A549 (cell line): ENCODE measurements at places on chromosomes 3 and 15. TPM values are rescaled to one million over a fixed set of nuclear protein-coding genes. Genes with fewer than 3 reads are reported as not detected.

- DNase-seq = no peak
Measured at GRCh38 chr15:58302832-58303231, 129.0 kb upstream of the LIPC start.

DNA sequence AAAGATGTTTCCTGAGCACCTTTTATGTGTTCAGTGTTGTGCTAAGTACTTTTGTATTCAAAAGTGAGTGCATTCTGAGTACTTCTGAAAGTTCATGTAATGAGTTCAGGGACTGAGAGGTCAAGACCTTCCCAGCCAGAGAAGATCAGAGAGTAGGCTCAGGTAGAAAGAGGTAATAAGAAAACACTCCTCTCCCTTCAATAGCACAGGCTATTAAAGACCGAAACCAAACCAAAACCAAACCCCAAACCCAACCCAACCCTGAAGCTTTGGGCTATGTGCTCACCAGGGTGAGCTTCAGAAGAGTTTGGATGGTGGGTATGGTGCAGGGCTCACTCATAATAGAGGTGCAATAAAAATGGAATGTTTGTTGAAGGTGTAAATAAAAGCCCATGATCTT, 76.7 kb upstream of the FAM3D start:
- no peak for DNase-seq

GRCh38 chr3:109023656-109024254, 70.1 kb upstream of the GUCA1C start:
- peak; percentile 6 for DNase-seq

- DNase-seq = peak; percentile 62
Measured at GRCh38 chr15:31197497-31198414, 96.2 kb upstream of the TRPM1 start.

ANO10 gene
- 19.9 to 20.8 TPM (median 20.0 TPM) in 3 replicates for polyA plus RNA-seq

CEP19 gene
- 3.6 to 4.5 TPM (median 4.2 TPM) in 3 replicates for polyA plus RNA-seq

- no peak for DNase-seq
Measured at GRCh38 chr15:66725464-66725785, 23.4 kb downstream of the SMAD6 start.

DNA sequence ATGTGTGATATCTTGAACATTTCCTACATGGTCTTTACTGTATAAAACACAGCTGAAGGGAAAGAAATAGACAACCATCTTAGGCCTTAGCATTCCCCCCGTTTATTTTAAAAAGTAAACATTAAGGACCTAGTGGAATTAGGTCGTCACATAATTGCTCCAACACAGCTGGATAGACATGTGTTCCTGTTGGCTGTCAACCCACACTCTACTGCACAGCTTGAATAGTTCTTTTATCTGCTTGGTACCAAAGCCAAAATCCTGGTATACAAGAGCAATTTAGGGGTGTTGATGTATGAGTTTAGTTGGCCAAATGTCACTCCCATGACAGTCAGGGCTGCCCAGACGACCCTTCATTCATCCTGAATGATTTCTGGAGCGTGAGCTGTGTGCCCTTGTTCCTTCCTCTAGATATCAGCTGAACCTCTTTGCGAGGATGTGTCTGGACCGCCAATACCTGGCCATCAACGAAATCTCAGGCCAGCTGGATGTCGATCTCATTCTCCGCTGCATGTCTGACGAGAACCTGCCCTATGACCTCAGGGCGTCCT, 179.7 kb downstream of the ITPR1 start:
- no peak for DNase-seq

DNA sequence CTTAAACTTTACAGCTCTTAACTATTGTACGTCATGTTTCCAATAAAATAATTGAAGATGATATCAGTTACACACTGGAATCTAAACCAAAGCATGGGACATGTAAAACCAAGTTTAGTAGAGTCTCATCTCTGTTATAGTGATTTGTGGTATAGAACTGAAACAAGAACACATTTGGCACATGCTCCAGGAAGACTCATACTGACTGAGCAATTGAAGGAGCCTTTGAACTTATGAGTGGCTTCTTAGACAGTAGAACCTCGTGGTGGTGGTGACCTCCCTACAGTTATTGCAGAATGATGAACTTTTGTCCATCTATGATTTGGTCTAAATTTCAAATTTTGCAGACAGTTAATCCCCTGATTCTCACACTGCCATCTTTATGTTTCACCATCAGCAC, 729.7 kb downstream of the ROBO1 start:
- no peak for DNase-seq

GRCh38 chr3:83968356-83968755, 990.4 kb upstream of the CADM2 start:
- peak; percentile 23 for DNase-seq

DNA sequence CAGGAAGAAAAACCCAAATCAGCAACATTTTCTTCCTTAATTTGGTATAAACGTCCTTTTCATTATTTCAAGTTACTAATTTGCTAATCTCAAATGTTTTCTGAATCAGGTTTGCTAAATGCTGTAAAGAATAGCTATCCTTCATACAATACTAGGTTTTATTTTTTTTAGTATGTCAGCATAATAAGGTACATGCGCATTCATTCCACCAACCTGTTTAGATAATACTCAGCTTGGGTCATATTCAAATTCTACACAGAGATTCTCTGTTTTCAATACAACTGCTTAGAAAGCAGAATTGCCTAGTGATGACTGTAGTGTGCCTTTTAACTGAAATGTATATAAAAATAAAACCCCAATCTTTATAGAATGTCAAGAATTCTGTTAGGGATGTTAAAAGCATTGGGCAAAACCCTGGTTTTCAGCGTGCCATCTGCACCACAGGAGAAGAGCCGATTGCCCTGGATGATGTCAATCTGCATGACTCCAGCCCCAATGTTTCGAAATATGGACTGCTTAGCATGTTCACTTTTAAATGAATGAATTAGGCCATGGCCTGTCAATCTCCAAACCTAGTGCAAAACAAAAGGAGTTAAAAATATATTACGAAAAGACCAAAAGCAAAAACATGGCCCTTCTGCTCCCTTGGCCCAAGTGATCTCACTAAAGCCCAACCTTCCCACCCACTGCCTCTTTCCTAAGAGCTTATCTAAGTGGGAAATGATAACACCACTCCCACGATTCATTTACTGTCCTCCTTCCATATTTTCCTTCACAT, 107.4 kb downstream of the GLDN start:
- DNase-seq = no peak

- DNase-seq = peak; percentile 17
Measured at GRCh38 chr3:138125548-138126221, 6.5 kb downstream of the A4GNT start.

DNA sequence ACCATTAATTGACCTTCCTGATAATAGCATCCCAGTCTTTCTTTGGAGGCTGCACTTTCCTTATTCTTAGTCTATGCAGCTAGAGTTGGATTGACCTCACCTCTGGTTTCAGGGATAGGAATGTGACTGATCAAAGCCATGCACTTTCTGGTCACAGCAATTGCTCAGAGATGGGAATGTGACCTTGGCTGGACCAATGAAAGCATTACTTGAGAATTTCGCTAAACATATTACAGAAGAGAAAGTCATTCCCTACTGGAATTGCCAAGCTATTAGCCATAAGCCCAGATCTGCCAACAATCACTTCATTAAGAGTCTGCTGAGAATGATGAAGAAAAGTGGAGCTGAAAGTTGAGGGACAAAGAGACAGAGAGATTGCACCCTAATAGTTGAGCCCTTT, 32.7 kb downstream of the RTP1 start:
- DNase-seq = no peak

GRCh38 chr3:61060411-61060861, 190.8 kb downstream of the FHIT start:
- no peak for DNase-seq

SATB1 gene
- not detected in 3 replicates for polyA plus RNA-seq

P2RY1 gene
- 0.17 to 0.20 TPM (median 0.20 TPM) in 3 replicates for polyA plus RNA-seq

GRCh38 chr3:187902936-187903335, 157.7 kb upstream of the BCL6 start:
- no peak for DNase-seq

GRCh38 chr3:29385046-29385830, 104.4 kb downstream of the RBMS3 start:
- DNase-seq = no peak

DNA sequence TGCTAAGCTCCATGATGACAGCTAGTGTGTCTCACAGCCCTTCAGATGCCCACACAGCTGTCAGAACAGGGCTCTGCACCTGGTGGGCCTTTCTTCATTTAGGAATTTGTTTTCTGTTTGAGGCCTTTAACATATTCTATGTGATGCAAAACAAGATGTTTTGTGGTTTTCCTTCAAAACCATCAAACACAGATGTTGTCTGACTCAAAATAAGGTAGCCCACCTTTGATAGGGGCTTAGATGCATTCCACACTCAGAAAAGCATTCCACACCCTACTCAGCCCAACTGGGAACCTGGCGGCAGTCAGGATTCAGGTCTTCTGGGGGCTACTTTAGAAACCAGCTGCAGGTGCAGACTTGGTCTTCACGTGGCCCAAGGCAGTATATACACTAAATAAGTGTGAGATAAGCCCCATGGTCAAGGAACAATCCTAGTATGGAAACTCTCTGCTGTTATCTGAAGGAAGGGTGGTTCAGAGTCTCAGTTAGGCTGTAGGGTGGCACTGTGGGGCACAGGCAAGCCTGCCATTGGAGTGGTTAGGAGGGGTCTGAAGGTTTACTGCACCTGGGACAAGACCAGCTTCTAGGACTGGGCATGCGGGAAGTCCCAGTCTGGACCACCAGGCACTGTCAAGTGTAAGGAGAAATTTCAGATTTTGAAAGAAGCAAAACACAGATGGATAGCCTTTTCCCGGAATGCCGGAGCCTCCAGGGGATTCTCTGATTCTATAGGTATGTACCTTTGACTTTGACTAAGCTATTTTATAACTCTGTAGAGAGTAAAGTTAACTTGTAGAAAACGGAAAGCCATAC, 20.1 kb downstream of the LRRC2 start:
- DNase-seq = no peak

- DNase-seq = no peak
Measured at GRCh38 chr3:165502707-165503106, 306.5 kb upstream of the SLITRK3 start.

DNA sequence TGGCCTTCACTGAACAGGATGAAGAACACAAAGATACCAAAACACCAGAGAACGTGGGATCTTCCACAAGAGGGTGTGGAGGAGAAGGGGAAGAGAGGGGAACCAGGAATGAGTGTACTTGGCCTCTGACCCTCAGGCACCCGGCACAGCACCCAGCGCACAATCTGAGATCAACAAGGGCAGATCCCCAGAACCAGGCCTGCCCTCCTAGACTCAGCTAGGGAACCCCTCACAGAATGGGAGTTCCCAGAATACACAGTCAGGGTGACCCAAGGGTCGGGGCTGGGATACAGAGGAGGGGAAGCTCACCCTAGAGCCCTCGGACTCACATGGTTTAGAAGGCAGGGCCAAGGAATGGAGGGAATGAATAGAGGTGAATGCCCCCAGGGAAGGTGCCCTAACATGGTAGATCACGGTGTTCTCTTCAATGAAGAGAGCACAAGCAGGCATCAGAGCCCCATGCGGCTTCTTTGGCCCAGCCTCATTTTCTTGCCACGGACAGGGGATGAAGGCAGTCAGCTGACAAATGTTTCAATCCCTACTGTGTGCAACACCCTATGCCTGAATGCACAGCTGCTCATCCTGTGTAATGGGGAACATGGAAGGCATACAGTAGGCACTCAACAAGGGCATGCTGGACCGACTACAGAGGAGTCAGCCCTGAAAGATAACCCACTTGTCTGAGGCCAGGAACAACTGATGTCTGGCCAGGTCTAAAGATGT, 13.1 kb downstream of the BMF start:
- no peak for DNase-seq

- DNase-seq = no peak
Measured at GRCh38 chr15:33112541-33113105, 81.9 kb downstream of the FMN1 start.

LRRC31 gene
- 0.04 TPM in 2 of 3 replicates, not detected in the other for polyA plus RNA-seq

GRCh38 chr15:87566236-87566635, 690.3 kb downstream of the NTRK3 start:
- DNase-seq = no peak

DNA sequence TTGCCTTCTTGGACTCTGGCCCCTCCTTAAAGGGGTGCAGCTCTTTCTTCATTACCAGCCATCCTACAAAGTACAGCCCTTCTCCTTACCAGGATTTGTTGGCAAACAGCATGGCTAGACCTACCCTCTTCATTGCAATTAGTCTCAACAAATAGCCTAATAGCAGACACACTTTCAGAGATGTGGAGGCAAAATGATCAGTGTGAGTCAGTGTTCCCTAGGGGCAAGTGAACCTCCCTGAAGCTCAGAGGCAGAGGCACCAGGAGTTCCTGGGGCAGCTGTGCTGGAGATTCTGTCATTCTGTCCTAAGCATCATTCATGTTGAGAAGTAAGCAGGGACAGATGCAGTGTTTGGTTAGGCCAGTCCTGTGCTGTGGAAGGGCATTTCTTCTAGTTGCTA, 14.6 kb upstream of the MECOM start:
- DNase-seq = no peak

- DNase-seq = peak; percentile 69
Measured at GRCh38 chr3:98901119-98901391, 440 bp downstream of the DCBLD2 start.
